Thoracic aorta (tissue), 2 donors: ENCODE measurements at places on chromosomes 1 and 21. TPM values are rescaled to one million over a fixed set of nuclear protein-coding genes. Genes with fewer than 3 reads are reported as not detected.

GRCh38 chr1:51612447-51612961 lies 4.4 kb upstream of the OSBPL9 start:
- DNase-seq, result no peak

- no peak for DNase-seq
These were observed 61.4 kb upstream of the LRRC7 start for GRCh38 chr1:69506311-69506710.

GRCh38 chr1:47331875-47332274 lies 1.7 kb upstream of the CMPK1 start:
- no peak for DNase-seq

- DNase-seq, result no peak
These were observed 1166.7 kb upstream of the B3GALT2 start for GRCh38 chr1:194353121-194353520.

GRCh38 chr1:211876851-211877590 lies 46.5 kb upstream of the LPGAT1 start:
- no peak for DNase-seq

DNA sequence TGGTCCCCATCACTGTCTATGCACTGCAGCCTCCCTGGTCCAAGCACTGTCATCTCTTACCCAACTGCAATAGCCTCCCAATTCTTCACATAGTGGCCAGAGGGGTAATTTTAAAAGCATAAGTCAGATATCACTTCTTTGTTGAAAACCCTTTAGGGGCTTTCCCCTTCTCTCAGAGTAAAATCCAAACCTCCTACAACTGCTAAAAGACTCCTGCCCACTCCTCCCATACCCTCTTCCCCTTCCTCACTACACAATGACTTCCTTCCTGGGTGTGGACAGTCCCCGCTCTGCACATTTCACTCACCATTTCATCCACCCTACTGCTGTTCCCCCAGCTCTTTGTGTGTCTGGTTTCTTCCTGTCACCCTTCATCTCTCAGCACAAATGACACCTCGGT lies 8.3 kb downstream of the MCOLN2 start:
- DNase-seq, result no peak

DNA sequence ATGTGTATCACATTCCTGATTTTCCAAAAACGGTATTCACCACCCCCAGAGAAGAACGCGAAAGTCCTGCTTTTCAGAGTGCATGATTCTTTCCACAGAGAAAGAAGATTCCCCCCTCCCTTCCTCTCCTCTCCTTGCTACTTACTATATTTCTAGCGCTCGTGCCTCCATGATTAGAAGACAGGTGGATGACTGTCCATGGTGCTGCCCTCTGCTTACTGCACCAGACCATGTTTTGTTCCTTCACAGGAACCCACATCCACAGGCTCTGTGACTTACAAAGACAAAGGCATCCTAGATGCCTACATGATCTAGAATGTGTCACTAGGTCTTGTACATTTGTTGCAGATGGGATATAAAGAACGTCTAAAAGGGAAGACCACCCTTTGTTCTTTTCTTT lies 49.1 kb upstream of the ZNF648 start:
- no peak for DNase-seq

- no peak for DNase-seq
These were observed 56.0 kb downstream of the TTLL7 start for GRCh38 chr1:83942914-83943313.

DNA sequence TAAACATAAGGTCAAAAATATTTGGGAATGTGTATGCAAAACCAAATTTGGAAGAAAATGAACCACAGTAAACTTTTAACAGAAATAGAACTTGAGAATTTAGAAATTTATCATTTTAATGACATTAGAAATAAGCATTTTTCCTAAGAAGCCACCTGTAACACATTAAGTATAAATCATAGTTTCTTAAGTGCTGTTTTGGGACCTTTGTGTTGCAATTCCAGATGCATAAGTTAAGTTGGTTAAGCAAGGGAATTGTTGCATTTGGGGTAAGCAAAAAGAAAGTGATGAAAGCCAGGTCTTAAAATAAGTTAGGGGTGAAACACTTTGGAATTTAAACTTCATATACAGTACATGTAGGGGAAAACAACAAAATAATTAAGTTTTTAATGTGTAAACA lies 49.8 kb downstream of the CDKN2C start:
- DNase-seq, result no peak

DNA sequence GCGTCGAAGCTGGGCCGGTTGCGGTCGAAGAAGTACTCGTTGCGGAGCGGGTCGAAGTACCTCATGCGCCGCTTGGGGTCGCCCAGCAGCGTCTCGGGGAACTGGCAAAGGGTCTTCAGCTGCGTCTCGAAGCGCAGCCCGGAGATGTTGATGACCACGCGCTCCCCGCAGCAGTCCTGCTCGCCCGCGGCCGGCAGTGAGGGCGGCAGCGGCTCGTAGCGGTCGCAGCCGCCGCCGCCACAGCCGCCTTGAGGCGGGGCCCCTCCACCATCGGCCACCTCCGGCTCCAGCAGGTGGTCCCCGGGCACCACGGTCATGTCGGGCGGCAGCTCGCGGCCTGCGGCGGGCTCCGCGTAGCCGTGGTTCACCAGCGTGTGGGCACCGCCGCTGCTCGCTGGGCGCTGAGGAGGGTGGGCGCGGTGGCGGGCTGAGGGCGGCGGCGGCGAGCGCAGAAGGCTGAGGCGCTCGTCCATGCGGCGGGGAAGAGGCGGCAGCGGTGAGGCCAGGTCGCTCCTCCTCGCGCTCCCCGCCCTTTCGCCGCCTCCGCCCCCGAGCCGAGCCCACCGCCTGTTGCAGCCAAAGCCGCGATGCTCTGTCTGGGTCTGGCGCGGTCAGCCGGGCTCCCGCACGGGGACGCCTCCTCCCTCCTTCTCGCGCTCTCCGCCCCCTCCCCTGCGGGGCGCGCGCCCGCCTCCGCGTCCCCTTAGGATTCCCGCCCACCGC lies at the start of gene KCNA3:
Gene KCNA3 (minus strand): TSS at position 604 of the 723 bp plus-strand sequence. CDS start 131 bp downstream, at position 473.
- no peak for DNase-seq

GRCh38 chr1:116832308-116832931 lies 77.3 kb upstream of the PTGFRN start:
- DNase-seq, result no peak

The IL20 gene
- total RNA-seq, result not detected

The PFKFB2 gene
- 8.5 TPM for total RNA-seq
